ENCODE measurements at places on chromosomes 11 and 22. TPM values are rescaled to one million over a fixed set of nuclear protein-coding genes. Genes with fewer than 3 reads are reported as not detected.
A peak's percentile ranks its signal among the peaks of the same experiment; 100 is the strongest.

The VWCE gene
- 0.94 TPM for total RNA-seq

DNA sequence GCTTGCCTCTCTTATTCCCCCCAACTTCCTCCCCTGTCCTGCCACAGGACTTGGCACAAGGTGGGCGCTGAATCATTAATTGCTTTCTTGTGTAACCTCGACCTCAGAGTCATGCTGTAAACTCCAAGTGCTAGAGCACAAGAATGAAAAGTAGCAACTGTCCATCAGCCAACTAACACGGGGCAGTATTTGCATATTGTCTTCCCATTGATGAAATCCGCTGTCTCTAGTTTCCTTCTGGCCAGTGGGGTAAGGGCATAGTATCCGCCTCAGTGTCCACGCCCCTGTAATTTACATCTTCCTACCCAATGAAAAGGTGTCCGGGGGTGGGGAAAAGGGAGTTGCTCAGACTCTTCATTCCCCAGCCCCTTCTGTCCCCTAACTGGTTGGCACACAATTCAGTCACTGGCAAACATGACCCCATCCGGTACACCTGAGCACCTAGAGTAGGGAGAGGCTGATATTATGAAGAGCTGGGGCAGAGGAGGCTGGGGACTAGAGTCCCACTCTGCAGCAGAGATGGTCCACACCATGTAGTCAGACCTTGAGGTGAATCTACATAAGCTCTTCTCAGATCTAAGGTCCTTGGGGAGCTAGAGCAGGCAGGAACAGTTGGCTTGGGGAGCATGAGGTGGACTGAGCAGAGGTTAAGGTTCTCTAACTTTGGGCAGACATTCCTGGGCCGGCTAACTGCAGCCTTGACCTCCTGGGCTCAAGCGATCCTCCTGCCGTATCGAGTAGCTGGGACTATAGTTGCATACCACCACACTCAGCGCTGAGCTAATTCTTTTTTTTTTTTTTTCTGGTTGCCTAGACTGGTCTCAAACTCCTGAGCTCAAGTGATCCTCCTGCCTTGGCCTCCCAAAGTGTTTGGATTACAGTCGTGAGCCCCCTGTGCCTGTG lies 6.8 kb upstream of the GGA1 start:
- peak overlapping the region; percentile 15 for H3K27ac ChIP-seq
- H3K4me1 ChIP-seq, result peaks cover 22% of the 10 kb centered on the region
- H3K4me3 ChIP-seq, result no peak overlapping the region
- no peak for DNase-seq
- H3K27me3 ChIP-seq, result no peaks in the 10 kb centered on the region
- H3K36me3 ChIP-seq, result no peaks in the 10 kb centered on the region

DNA sequence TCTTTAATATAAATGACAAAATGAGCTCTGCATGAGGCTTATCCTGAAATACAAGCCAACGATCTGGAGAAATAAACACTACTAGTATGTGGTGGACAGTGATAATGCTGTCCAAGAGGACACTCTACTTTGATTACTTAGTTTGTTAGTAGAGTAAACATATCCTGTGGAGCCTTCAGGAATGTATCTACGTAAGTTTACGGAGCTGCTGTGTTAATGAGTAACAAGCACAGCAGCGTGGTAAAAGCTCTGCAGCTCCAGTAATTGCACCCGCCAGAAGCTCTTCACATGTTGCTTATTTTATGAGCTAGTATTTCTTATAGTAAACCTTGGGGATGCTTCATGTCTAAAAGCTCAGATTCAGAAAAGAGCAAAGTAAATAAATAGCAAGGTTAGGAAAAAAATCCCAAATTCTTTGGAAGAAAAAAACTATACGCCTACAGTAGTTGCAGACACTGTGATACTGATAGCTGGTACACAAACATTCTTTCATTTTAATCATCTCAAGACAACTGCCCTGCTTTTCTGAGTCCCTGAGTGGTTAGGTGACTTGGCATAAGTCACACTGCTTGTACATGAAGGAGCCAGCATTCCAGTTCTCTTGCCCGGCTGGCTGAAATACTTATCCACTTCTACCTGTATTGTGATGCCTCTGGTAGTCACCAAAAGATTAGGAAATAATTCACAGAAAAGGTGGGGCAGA lies 32.7 kb upstream of the CCDC34 start:
- H3K4me1 ChIP-seq, result no peaks in the 10 kb centered on the region
- no peak overlapping the region for H3K27ac ChIP-seq
- H3K27me3 ChIP-seq, result peaks cover 5% of the 10 kb centered on the region
- no peak for DNase-seq
- H3K4me3 ChIP-seq, result no peak overlapping the region

DNA sequence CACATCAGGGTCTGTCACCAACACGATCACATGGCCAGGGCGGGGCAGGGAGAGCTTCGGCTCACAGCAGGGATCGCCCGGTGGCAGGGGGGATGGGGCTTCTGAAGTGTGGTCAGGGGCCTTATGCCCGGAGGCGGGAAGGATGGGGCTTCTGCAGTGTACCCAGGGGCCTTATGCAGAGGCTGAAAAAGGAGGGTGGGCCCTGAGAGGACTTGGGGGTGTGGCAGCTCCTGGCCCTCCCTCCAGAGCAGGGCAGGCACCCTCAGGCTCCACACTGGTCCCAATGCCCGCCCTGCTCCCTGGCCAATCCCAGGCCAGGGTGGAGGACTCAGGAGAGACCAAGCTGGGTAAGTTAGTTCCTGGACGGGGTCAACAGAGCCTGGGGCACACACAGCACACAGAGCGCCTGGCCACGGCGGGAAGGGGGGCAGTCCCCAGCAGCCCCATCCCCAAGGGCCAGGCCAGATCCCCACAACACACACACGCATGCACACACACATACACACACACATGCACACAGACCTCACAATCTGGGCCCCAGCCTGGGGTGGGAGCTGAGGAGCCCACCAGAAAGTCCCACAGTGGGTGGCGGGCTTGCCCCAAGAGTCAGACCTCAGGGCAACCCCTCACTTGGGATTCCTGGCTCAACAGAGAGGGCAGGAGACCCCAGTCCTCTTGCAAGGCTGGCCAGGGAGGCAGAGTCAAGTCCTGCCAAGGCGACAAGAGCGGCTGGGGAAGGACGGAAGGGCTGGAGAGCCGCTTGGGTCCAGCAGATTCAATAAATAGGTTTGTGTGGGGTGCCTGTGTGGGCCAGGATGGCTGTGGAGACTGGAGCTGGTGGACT lies 1.1 kb upstream of the CEND1 start:
- no peaks in the 10 kb centered on the region for H3K27me3 ChIP-seq
- H3K36me3 ChIP-seq, result peaks cover 4% of the 10 kb centered on the region
- DNase-seq, result no peak
- peaks cover 20% of the 10 kb centered on the region for H3K4me1 ChIP-seq

GRCh38 chr11:1281974-1282365 lies 27.5 kb downstream of the TOLLIP start:
- H3K27me3 ChIP-seq, result no peaks in the 10 kb centered on the region
- peaks cover 51% of the 10 kb centered on the region for H3K36me3 ChIP-seq
- DNase-seq, result no peak
- no peak overlapping the region for H3K4me3 ChIP-seq
- no peak overlapping the region for H3K27ac ChIP-seq
- H3K4me1 ChIP-seq, result no peaks in the 10 kb centered on the region

GRCh38 chr11:120334894-120335462 lies 1.2 kb upstream of the ARHGEF12 start:
- H3K27ac ChIP-seq, result no peak overlapping the region
- peak overlapping the region; percentile 79 for H3K4me3 ChIP-seq
- H3K36me3 ChIP-seq, result peaks cover 4% of the 10 kb centered on the region
- H3K27me3 ChIP-seq, result peaks cover 39% of the 10 kb centered on the region

DNA sequence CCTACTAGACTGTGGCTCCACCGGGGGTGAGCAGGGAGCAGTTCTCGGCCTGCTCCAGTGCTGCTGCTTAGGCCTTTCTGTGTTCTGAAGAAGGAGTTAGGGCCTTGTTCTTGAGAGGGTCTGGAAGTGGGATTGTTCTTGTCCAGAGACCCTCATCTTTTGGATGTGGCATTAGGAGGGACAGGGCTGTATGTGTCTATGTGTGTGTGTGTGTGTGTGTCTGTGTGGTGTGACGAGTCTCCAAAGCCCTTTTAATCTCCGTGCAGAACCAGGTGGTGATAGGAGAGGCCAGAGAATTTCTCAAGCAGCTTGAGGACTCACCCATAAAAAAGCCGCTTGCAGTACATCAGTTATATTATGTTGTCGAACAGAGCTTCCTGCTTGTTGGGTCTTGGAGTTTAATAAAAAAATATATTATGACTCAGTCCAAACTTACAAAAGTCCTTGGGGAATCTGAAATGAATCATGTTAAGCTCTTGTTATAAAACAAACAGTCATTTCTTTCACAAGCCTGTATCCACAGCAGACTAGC lies 196.5 kb downstream of the TENM4 start:
- no peak for DNase-seq
- no peaks in the 10 kb centered on the region for H3K36me3 ChIP-seq
- no peaks in the 10 kb centered on the region for H3K4me1 ChIP-seq

DNA sequence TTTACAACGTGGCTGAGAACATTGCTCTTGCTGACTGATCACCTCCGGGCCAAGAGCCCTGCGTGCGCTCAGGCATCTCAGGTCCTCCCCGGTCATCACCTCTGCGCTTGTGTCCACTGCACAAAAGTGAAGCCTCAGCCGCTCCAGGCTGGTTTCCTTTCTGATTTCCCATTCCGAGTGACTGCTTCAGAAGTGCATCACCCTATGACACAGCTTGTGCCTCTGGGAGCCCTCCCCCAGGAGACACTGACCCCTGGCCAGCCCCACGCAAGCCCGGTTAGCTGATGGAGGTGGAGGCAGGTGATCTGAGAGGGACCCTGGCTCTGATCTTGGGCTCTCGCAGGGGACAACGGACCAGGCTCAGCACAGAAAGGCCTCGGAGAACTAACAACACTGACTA lies 38.3 kb upstream of the GNB1L start:
- H3K4me1 ChIP-seq, result peaks cover 34% of the 10 kb centered on the region
- no peaks in the 10 kb centered on the region for H3K27me3 ChIP-seq
- H3K4me3 ChIP-seq, result peak overlapping the region; percentile 34
- H3K36me3 ChIP-seq, result no peaks in the 10 kb centered on the region
- no peak for DNase-seq

The IGLL5 gene
- 1.6 TPM for total RNA-seq

DNA sequence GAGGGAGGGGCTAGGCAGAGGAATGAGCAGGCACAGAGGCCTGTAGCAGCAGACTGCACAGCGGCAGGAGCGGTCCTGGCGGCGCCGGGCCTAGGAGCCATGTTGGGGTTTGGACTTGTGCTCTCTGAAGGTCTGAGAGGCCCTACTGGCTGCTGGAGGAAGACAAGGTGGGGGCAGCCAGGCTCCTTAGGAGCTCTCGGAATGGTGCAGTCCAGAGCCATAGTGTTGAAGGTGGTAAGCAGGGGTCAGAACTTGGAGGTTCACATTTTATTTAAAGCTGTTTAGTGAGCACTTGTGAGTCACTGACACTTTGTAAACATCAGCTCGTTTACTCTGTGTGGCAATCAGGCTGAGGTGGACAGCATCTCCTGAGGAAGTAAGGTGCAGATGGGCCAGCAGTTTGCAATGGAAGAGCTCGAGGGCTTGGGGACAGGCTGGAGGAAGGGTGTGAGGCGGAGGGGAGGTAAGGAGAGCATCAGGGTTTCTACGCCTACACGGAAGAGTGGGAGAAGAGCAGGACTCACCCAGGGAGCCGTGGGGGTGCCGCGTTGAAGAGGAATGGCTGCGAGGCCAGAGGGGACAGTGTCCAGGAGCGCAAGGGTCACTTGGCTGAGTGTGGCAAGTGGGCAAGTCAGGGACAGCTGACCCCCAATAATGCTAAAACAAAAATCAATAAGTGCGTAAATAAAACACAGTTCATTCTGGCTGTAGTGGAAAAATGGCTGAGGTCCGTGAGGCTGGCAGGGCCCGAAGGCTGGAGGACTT lies 10.0 kb upstream of the TMEM191C start:
- H3K27ac ChIP-seq, result peak overlapping the region; percentile 49
- no peaks in the 10 kb centered on the region for H3K4me1 ChIP-seq
- H3K4me3 ChIP-seq, result no peak overlapping the region
- H3K36me3 ChIP-seq, result no peaks in the 10 kb centered on the region
- no peak for DNase-seq

The CWF19L2 gene
- total RNA-seq, result 35.7 TPM

All from naive thymus-derived CD8-positive, alpha-beta T cell (primary cell).